B cell (primary cell): ENCODE measurements at places on chromosomes 12 and 14. TPM values are rescaled to one million over a fixed set of nuclear protein-coding genes. Genes with fewer than 3 reads are reported as not detected.
A peak's percentile ranks its signal among the peaks of the same experiment; 100 is the strongest.

DNA sequence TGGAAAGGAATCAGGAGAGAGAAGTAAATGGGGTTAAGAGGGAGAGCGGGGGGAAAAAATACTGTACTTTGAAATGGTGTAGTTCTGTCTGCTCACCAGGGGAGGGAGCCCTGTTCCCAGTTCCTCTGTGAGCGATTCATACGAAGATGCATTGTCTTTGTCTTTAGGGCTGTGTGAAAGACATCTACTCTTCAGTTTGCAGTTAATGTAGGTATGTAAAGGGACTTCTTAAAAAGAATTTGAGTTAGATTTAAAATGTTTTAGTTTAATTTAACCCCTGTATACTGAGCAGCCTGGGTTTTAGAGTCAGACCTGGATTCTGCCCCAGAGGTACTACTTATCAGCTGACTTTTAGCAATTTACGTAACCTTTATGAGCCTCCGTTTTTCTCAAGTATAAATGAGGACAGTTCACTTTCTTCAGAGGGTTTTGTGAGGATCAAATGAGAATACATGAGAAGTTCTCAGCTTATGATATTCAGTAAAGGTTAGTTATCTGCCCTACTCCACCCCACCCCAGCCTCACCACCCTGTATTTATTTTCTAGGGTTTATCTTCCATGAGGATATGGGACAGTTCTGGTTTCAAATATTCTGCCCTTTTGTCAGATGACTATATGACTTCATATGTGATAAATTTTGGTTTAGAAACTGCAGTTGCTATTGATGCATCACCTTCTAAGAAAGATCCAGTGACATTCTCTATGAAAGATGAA lies 82.5 kb upstream of the EVL start:
- DNase-seq, result peak; percentile 74

DNA sequence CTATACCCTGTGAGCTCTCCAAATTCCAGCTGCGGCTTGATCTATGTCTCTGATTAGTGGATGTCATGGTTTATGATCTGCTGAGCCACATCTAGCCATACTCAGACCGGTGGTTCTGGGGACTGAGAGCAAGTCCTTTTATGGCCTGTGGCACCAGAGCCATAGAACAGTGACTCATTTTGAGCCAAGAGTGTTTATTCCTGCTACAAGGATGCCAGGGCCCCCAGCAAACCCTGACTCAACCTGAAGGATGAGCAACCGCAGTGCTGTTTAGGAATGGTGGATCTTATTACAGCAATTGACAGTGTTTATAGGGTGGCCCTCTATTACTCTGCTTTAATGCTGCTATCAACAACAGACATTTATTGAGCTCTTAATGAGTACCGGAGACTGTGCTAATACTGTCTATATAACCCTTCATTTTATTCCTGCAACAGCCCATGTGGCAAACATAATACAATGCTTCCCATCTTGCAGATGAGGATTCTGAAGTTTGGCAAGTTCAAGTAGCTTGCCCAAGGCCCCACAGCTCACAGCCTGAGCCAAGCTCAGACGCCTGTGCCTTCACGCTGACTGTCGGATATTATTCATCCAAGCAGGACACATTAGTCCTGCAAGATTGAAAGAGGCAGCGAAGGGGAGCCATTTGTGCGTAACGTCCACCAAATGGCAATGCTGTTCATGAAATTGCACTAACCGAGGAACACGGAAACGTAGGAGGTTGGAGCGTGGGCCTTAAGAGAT lies 273.6 kb upstream of the PWP1 start:
- no peak for DNase-seq

MAP1LC3B2 gene
- 1.0 TPM in 1 of 2 replicates, not detected in the other for total RNA-seq

MYF6 gene
- not detected in 2 replicates for total RNA-seq
